ENCODE measurements at places on chromosomes 1 and 21. TPM values are rescaled to one million over a fixed set of nuclear protein-coding genes. Genes with fewer than 3 reads are reported as not detected.

Gene SPRR2A
- not detected for polyA plus RNA-seq

Gene SLC19A2
- polyA plus RNA-seq, result 3.0 TPM

Gene TMIGD3
- 6.6 TPM for polyA plus RNA-seq

Gene KLF17
- polyA plus RNA-seq, result not detected

Gene TMEM51
- polyA plus RNA-seq, result 15.3 TPM

Gene NID1
- 29.9 TPM for polyA plus RNA-seq

Gene RFX5
- 12.0 TPM for polyA plus RNA-seq

Gene LCE1B
- polyA plus RNA-seq, result not detected

Gene DDAH1
- 32.4 TPM for polyA plus RNA-seq

Gene AUNIP
- polyA plus RNA-seq, result 1.9 TPM

Gene EVA1C
- polyA plus RNA-seq, result 10.8 TPM

Gene SLC44A3
- 28.5 TPM for polyA plus RNA-seq

Measured in sigmoid colon (tissue), 7 donors.